B cell (primary cell): ENCODE measurements at places on chromosomes 1 and 21.

- DNase-seq = no peak
Measured at GRCh38 chr1:217062586-217062985, 339.4 kb upstream of the ESRRG start.

- no peak for DNase-seq
Measured at GRCh38 chr1:235852887-235853286, 13.8 kb downstream of the LYST start.

- DNase-seq = no peak
Measured at GRCh38 chr1:55926906-55927471, 652.4 kb downstream of the PLPP3 start.

DNA sequence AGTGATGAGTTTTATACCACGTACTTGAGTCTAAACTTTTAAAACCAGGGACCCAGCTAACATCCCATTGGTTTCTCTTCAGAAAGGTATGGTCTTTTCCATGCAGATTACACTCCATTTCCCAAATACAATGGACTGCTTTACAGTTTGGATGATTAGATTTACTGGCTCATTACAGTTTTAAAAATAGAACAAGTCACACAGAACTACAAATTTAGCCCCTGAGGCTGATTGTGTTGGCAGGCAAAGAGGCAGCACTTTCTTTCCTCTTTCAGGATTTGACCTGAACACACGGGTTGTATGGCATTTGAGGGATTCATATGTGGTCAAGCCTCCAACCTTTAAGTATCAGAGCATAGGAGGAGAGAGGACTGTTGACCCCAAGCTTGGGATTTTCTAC is 21.8 kb upstream of the VTCN1 start:
- DNase-seq = no peak

GRCh38 chr1:117814856-117815797 is 114.3 kb downstream of the GDAP2 start:
- DNase-seq = no peak

GRCh38 chr1:210489491-210489890 is 160.8 kb downstream of the HHAT start:
- DNase-seq = no peak

DNA sequence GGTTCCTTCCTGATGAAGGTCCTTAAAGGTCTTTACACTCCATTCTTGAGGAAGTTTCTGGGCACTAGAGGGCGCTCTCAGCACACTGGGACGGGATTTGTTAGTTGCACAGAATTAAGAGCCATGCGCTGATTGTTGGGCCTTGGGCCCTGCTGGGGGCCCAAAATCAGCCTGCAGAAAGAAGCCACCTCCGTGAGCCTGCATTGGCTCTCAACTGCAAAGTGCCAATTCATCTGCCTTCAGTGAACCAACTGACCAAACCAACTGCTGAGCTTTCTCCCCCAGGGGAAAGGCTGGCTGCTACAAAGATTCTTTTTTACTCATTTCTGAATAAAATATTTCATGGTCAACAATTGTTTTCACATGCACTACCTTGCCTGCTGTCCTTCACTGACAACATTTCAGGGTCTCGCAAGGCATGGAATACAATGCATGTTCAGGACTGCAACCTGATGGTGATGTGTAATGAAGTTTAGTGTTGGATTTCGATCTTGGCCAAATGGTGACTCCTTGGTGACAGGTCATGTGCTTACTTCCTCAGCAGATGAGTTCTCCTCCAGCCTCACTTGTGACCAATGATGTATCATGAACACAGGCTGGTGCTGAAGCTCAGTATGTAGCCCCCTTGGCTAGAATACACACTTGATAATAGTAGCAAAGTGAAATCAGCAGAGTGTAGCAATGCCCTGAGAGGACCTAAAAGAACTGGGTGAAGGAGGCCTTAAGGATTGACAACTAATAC is 45.7 kb upstream of the PRDX6 start:
- peak; percentile 87 for DNase-seq

GRCh38 chr1:84700070-84700469 is 9.8 kb upstream of the SSX2IP start:
- DNase-seq = peak; percentile 49

- DNase-seq = no peak
Measured at GRCh38 chr1:181490276-181490675, 7.0 kb downstream of the CACNA1E start.

- no peak for DNase-seq
Measured at GRCh38 chr1:32256473-32257226, 5.6 kb downstream of the LCK start.

DNA sequence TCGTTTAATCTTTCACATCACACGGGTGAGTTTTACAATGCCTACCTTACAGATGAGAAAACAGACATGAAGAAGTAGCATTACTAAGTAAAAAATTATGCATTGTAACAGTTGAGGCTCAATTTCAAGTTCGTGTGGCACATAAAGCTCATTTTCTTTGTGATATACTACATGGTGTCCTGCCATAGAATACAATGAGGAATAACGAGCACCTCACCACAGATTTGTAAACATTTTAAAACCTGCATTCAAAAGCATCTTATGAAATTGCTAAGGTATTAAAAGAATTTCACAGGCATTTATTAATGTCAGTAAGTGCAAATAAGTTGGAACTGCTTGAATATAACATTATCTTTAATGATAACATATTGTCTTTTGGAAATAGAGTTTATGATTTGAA is 47.8 kb upstream of the DEPDC1 start:
- no peak for DNase-seq

- no peak for DNase-seq
Measured at GRCh38 chr1:37069406-37069805, 35.1 kb upstream of the GRIK3 start.

DNA sequence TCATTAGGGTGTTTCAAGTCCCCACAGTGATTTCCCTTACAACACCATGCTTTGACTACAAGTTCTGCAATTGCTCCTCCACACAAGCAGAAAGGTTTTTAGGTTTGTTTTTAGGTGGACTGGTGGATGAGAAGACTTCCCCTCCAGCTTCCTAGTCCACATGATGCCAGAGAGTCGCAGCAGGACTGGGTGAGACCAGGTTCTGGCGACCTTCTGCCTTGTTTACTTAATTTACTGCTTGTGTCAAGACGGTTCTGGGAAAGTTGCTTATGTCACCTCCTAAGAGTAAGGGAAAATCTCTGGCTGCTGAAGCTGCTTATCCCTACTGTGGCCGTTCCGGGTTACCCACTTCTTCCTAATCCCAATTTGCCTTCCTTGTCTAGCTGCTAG is 76.4 kb downstream of the GLUL start:
- DNase-seq = no peak

- DNase-seq = no peak
Measured at GRCh38 chr1:15224259-15224869, 22.7 kb upstream of the FHAD1 start.

DNA sequence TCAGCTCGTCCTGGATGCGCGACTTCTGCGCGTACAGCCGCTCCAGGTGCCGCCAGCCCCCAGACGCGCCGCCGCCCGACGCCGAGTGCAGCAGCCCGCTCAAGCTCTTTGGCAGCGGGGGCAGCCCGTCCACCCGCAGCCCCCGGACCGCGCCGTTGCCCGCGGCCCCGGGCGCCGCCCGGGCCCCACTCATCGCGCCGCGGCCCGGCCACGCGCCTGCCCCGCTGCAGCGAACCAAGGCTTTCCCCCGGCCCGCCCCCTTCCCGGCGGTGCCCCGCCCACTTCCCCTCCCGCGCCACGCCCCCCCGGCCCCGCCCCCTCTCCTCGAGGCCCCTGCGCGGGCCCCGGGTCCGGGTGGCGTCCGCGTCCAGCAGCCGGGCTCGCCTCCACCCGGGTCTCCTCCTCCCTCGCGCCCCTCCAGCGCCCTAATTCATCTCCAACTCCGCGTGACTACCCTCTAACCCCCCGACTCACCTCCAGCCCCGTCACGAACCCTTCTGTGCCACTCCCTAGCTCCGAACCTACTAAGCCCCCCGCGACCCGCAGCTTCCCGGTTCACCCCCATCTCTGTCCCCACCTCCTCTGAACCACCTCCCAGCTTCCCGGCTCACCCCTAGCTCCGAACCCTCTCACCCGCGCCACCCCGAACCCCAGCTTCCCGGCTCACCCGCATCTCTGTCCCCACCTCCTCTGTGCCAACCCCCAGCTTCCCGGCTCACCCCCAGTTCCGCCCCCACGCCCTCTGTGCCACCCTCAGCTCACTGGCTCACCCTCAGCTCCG is at the start of gene FAM89A:
Gene FAM89A (minus strand): TSS at position 236 of the 781 bp plus-strand sequence. CDS start 43 bp downstream, at position 193.
- DNase-seq = peak; percentile 84

GRCh38 chr1:155873860-155874259 is 14.5 kb downstream of the SYT11 start:
- no peak for DNase-seq

- no peak for DNase-seq
Measured at GRCh38 chr1:163842571-163842970, 520.8 kb downstream of the NUF2 start.

- no peak for DNase-seq
Measured at GRCh38 chr1:211985556-211986264, 49.6 kb downstream of the INTS7 start.

GRCh38 chr1:153688736-153689328 is 10.3 kb downstream of the NPR1 start:
- DNase-seq = no peak

DNA sequence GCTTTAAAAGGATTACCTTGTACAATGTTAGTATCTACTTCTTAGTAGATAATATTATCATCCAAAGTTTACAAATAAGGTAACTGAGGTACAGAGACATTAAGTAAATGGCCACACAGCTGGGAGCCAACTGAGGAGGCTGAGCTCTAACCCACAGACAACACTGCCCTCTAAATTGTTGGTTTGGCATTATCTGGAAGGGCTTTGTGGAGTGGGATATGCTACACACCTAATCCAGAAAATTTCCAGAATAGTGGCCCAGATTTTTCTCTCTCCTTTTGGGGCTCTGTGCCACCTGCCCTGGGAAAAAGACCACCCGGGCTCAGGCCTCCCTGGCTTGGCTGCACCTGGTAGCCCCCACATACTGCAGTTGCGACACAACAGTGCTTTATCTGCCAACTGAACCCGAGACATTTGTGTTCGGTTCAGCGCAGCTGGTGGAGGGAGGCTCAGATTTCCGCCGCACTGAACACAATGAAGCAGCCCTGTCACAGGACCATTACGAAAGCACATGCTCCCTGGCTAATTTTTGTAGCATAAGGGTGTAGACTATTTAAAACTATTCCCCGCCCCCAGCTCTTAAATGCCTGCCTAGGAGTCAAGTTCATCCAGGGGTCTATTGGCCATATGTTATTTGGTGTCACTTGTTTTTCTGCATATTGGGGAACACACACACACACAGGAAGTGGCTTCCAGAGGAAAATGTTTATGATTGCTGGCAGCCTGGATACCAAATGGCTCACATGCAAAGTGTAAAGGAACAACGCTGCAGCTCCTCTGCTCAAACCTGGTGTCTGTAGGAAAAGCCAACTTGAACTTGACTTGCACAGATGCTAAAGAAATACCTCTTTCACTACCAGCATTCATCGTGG is 92.3 kb upstream of the ESRRG start:
- DNase-seq = no peak

DNA sequence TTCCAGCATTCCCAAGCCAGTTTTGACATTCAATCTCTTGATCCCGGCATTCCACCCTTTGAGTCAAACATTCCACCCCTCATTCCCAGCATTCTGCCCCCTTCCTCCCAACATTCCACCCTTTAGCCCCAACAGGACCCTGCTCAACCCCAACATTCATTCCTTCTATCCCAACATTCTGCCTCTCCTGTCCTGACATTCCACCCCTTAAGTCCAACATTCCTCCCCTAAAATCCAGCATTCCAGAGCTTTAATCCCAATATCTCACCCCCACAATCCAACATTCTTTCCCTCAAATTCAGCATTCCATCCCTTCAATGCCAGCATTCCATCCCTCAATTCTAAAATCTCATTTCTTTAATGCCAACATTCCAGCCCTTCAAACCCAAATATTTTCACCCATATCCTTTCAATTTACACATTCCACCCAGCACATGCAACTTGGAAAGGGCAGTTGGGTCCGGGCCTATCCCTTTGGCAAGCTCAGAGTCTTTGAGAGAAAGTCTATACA is 22.9 kb downstream of the DDX20 start:
- no peak for DNase-seq
